ENCODE measurements at places on chromosomes 1 and 21.
A peak's percentile ranks its signal among the peaks of the same experiment; 100 is the strongest.

GRCh38 chr21:44801468-44802395, at the start of gene UBE2G2:
UBE2G2 (minus strand) TSS chr21:44801820; CDS start chr21:44801748, 72 bp downstream.
- DNase-seq = peak; percentile 93

DNA sequence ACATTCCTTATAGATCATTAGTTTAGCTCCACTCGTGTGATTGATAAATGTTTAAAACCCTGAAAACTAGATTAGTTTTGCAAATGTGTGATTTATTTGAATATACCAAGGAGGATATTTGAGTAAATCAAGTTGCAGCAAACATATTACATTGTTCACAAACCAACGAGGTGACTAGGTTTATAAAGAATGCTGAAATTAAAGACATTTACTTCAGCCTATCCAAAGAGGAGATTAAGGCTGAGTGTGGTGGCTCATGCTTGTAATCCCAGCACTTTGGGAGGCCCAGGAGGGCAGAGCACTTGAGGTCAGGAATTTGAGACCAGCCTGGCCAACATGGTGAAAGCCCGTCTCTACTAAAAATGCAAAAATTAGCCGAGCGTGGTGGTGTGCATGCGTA, 34.1 kb downstream of the VTCN1 start:
- no peak for DNase-seq

DNA sequence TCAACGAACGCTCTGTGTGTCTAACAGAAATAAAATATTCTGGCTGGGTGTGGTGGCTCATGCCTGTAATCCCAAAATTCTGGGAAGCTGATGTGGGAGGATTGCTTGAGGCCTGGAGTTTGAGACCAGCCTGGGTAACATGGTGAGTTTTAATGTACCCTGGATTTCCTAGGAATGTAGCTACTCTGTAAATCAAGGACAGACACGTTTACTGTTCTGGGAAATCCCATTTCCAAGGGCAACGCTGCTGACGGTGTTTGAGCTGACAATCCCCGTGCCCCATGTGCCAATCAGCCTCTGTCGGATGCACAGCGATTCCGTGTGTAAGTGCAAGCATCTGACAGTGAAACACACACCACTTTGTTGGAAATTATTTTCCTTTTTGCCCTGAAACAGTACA, 8.0 kb downstream of the CORT start:
- DNase-seq = no peak

DNA sequence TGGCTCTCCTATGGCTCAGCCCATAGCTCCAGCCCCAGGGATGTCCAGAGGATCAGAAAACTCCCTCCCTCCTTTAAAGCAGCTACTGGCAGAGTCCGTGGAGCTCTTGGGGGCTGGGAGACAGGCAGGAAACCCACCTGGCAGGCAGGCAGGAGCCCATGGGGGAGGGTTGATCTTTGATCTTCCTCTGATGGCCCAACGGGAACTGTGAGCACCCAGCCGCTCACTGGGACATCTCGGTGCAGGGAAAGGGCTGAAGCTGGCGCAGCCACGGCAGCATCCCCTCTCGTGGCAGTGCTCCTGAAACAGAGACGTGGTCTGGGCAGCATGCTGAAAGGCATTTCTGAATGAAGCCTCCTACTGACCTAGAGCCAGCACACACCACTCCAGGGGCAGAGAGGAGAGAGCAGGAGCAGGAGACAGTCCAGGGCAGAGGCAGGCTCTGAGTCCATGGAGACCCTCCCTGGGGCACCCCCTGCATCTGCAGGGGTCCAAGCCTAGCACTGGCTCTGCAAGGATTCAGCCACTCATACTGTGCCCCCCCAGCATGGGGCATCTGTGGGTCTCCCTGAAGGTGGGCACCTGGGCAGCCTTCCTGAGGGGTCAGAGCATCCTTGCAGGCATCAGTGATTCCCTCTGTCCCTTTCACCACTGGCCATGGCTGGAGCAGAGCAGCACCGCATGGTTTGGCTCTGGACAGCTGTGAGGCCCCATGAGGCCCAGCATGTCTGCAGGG, 4.9 kb upstream of the SLX9 start:
- DNase-seq = no peak

DNA sequence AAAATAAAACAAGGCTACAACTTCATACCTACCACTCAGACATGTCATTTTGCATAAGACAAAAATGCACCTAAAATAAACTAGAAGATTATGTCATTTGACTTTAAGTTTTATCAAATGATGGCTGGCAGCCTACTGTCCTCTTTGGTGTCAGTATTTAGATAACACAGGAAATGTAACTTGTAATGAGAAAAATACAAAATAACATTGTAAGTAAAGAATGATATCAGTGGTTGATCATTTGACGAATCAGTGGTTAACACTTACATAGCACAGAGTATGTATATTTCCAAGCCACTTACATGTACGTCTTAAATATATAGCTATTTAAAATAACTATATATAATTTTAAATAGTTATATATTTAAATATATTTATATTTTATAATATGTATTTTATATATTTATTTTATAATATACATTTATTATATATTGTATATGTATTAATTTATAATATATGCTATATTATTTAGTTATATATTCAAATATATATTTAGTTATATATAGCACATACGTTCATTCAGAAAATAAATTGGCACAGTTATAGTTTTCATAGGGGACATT, 44.1 kb downstream of the ZNF678 start:
- no peak for DNase-seq

- DNase-seq = peak; percentile 43
These were observed 794 bp upstream of the TOR3A start for GRCh38 chr1:179080866-179081686.

- DNase-seq = no peak
These were observed 13.0 kb upstream of the PAQR6 start for GRCh38 chr1:156260896-156261295.

DNA sequence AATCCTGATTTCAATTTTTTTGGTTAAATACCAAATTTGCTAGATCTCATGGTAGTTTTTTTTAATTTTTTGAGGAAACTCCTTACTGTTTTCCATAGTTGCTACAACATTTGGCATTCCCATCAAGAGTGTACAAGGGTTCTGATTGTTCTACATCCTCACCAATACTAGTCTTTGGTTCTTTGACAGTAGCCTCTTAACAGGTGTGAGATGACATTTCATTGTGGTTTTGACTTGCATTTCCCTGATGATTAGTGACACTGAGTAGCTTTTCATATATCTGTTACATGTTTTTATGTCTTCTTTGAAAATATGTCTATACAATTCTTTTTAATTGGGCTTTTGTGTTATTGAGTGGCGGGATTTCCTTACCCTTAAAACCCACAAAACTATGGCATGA, 20.9 kb upstream of the RGS13 start:
- DNase-seq = no peak

DNA sequence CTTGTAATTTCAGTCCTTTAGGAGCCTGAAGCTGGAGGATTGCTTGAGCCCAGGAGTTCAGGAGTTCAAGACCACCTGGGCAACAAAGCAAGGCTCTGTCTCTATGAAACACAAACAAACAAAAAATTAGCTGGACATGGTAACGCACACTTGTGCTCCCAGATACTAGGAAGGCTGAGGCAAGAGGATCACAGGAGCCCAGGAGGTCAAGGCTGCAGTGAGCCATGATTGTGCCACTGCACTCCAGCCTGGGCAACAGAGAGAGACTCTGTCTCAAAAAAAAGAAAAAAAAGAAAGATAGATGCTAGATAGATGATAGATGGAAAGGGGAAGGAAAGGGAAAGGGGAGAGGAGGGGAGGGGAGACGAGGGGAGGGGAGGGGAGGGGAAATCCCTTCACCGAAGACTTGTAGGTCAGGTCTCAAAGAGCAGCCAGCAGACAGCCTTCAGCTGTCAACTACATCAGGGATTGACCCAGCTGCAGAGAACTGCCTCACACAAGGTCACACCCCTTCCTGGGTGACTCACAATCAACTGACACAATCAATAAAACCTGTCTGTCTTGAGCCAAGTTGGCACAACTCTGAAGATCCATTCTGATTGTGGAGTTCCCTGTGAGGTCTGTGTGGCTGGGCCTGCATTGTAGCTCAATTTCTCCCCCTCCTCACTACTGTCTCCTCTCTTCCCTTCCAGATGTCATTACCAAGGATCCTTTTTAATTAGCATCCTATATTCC, 200.6 kb downstream of the RGS7 start:
- DNase-seq = no peak

GRCh38 chr1:116916002-116916401, 6.3 kb downstream of the PTGFRN start:
- DNase-seq = no peak

GRCh38 chr1:207500306-207500705, 4.3 kb downstream of the CR1 start:
- DNase-seq = peak; percentile 73

DNA sequence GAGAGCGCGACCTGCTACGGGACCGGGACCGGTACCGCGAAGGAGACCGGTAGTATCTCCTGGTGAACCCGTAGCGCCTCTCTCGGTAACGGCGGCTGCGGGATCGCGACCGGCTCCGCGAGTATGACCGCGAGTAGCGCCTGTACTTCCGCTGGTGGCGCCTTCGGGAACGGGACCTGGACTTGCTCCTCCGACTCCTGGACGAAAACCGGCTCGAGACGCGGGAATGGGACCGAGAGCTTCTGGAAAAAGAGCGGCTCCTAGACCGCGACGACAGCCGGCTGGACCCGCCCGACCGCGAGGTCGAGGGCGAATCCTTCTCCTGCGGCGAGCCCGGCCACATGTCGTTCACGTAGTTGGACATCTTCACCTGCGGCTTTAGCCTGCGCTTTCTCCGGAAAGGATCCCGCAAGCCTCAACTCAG, 642 bp downstream of the RSRP1 start:
- DNase-seq = no peak

GRCh38 chr1:43239484-43239883, 30.3 kb upstream of the TMEM125 start:
- DNase-seq = no peak

- DNase-seq = no peak
These were observed 675.1 kb upstream of the BRINP3 start for GRCh38 chr1:191152776-191153175.

DNA sequence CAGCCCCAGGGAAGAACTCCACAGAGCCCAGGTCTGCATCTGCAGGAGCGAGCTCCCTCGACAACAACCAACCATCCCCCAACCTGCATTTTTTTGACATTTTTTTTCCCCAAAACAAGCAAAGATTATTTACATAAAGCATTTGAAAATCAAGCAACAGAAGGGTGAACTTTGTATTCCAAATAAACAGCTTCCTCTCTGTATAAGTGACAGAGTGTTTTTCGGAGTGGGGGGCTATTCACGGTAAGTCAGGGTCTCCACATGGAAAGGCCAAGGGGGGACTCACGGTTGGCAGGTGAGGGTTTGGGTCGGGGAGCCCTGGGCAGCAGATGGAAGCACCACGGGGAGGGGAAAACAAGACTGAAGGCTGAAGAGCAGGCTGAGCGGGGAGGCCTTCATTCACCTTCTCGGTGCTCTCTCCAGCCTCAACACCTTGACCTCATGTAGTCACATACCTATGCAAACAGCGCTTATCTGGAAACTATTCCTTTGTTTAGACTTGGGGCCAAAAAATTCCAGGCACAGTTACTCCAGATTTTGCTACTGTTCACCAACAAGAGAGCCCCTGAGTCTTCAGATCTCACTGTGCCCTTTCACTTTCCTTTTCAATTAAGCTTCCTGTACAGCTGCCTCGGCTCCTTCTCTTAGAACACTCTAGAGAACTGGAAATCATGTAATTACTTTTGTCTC, 27.6 kb downstream of the C2CD2 start:
- no peak for DNase-seq

DNA sequence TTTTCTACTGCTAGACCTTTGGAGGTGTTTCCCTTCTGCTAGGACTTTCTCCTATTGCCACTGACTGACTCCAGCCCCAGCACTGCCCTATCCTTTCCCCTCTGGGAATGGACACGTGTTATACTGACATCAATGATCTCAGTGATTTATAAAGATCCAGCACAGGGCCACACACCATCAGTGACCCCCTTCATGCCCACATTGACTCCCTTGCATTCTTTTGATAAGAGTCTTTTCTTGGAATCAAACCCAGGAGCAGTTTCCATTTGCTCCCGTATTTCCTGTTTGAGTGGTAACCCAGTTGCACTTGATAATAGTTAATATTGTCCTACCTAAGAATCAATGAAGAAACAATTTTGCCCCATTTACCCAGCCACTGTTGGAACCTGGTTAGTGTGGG, 501.0 kb upstream of the USP24 start:
- DNase-seq = no peak

DNA sequence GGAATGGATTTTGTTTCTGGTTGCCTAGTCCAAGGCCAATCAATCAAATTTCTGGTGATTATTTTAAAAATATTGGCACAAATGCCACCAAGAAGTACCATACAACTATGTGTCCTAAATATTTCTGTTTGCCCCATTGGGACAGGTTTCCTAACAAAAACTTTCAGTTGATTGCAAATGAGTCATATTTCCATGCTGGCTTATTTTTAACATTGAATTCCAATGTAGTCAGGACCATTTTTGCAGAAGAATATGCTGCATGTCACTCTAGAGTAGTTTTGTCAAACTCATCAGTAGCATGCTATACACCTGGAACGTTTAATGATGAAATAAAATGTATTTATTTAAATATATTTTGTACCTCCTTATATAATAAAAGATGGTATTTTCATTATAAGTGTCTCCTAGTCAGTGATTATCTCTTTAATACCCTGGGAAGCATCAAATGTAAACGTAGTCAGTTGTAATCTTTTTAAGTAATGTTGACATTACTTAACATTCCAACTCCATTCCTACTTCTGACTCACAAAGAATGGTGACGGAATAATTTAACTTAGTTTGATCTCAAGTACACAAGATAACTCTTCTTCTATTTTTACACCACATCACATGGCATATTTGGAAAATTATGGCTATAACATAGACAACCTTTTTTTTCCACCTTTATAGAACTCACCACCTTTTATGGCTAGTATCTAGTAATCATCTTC, 39.0 kb upstream of the USH2A start:
- DNase-seq = no peak

- DNase-seq = no peak
These were observed 63.8 kb downstream of the ZBTB18 start for GRCh38 chr1:244114892-244115291.

GRCh38 chr1:155079210-155079486, 511 bp downstream of the EFNA3 start:
- no peak for DNase-seq

DNA sequence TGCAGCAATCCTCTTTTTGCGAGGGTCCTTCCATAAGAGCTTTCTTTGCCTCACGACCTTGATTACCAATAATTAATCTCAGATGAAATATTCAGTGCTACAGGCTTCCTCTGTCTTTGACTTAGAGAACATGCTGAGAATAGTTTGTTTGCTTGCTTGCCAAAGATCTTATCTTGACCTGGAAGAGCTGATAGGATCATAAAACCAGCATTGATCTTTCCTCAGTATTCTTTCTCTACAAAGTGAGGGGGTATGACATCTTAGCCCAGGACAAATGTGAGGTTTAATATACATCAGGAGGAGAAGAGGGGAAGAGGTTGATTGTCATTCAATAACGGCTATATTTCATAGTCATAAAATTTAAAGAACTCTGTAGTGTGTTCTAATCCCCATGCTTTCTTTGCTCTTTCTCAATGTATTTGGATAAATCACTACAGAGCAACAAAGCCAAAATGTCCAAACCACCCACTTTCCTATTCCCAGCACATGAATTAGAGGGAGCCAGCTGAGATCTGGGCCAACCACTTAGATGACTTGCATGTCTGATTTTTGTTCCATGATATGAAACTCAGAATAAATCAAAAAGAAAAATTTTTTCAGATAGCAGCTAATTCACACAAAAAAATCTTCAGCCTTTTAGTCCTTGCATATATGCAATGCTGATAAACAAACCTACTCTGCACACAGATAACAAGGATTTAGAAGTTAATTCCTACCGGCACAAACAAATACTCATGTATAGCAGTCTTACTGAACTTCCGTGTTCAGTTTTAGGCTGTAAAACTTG, 50.5 kb upstream of the IPO9 start:
- no peak for DNase-seq

GRCh38 chr1:95012389-95012788, 60.4 kb downstream of the ALG14 start:
- DNase-seq = no peak
